ENCODE measurements at places on chromosomes 11 and 22.

DNA sequence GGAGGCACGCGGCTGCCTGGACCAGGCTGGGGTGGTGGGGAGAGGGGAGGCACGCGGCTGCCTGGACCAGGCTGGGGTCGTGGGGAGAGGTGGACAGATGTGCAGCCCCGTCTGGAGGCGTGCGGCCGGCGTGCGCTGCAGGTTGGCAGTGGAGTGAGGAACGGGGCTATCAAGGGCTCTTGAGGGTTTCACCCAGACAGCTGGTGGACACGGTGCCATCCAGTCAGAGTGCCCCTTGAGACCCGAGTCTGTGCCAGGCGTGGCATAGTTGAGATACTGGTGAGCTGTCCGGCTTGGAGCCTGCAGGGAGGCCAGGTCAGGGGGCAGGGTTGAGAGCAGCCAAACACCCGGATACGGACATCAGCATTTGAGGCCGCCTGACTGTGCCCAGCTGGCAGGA, 1.5 kb upstream of the GRAMD4 start:
- no peak for DNase-seq

GRCh38 chr22:50178871-50179869, 6.5 kb upstream of the TRABD start:
- DNase-seq = peak; percentile 37

- DNase-seq = no peak
These were observed 446.6 kb downstream of the BUD13 start for GRCh38 chr11:116326146-116326545.

GRCh38 chr11:70377645-70378044, 20.7 kb upstream of the CTTN start:
- no peak for DNase-seq

DNA sequence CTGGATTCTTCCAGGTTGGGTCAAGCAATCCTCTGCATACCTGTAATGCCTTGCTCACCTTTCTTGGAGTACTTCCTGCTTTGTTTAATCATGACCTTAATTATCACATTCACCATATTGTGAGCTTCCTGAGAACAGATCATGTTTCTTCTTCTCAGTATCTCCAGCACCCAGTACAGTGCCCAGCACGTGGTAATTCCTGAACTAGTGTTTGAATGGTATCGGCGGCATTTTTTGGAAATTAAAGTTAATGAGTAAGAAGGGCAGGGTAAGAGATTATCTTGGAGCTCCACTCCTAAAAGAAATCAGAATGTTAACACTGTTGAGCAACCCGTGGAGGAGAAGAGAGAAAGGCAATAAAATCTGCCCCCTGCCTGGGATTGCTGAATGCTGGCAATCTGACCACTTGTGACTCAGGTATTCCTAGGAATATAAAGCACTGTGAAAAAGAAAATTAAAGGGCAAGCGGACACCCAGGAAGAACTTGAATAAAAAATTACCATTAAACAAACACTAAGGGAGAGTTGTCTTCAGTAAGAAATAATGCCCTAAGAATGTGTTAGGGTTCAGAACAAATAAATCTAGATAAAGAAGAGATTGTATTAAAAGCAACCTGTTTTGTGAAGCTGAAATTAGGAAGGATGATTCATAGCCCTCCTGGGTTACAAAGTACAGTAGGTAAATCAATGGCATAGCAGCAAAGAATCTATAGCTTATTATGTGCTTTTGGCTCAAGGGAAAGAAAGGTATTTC, 92.9 kb downstream of the PDHX start:
- DNase-seq = no peak

DNA sequence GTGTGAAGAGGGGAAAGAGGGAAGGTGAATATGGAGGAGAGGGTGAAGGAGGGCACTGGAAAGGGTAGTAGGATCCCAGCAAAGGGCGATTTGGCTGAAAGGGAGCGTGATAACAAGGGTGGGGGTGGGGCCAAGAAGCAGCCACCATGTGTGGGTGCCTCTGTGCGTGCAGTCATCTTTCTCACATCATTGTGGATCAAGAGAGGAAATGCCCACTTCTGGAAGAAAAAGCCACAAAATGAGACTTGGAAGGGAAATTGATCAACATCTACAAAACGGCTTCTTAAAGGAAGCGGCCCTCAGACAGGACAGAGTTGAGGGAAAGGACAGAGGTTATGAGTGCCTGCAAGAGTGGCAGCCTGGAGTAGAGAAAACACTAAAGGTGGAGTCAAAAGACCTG, 1.2 kb upstream of the CXCR5 start:
- DNase-seq = no peak

Data from K562 (cell line).